ENCODE measurements at places on chromosomes 2 and 18. TPM values are rescaled to one million over a fixed set of nuclear protein-coding genes. Genes with fewer than 3 reads are reported as not detected.

- no peaks in the 10 kb centered on the region for H3K4me1 ChIP-seq
- no peak overlapping the region for H3K4me3 ChIP-seq
- H3K27ac ChIP-seq, result no peak overlapping the region
- no peaks in the 10 kb centered on the region for H3K27me3 ChIP-seq
- H3K36me3 ChIP-seq, result peaks cover 8% of the 10 kb centered on the region
- no peak for DNase-seq
Observed at GRCh38 chr2:222864296-222864695, 3.5 kb downstream of the ACSL3 start.

DNA sequence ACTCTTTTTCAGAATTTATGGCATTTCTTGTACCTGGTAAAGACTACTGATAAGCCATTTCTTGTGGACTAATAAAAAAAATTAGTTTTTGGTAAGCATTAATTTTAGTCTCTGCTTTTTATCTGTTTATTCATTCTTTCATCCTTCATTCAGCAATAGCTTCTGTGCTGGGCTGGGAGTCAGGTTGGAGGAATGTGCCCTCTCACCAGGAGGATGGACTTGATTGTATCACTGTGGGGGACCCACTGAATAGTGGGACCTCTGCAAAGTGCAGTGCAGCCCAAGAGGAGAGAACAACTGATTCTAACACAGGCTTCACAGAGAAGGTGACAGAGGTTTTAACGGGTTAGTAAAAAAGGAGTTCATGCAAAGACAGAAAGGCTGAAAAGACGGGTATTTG is 39.1 kb downstream of the CDC42EP3 start:
- no peak for DNase-seq
- no peak overlapping the region for H3K4me3 ChIP-seq
- no peaks in the 10 kb centered on the region for H3K27me3 ChIP-seq
- no peaks in the 10 kb centered on the region for H3K36me3 ChIP-seq

DNA sequence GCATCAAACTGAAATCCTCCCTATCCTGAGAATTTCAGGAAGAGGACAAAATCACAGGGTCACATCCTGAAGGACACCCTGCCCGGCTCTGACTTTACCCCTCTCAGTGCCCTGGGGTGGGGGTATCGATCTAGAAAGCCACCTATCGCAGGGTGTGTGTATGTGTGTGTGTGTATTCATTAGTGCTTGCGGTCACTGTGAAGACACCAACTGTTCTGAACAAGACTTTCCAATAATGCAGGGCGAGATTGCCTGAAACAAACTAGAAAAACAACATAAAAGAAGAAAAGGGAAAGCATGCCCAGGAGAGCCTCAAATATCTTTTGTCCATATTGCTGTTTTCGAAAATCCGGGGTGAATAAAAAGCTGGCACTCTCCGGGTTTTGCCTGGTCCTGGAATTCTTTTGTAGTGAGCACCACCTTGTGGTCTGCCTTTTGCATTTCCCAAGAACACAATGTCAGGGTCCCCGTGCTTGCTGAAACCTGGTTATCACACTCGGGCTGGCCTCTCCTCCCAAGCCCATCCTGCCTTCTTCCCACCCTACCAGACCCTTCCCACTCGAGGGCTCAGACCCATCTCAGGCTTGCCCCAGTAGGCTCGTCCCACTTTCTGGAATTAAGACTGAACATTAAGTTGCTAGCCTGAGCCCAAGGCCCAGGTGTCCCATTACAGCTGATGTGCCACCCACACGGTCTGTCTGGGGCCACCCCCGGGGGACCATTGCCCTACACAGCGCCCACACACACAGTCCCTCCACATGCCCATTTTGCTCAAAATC is 25.0 kb upstream of the COPS8 start:
- H3K36me3 ChIP-seq, result no peaks in the 10 kb centered on the region
- H3K4me3 ChIP-seq, result no peak overlapping the region
- no peaks in the 10 kb centered on the region for H3K27me3 ChIP-seq
- H3K27ac ChIP-seq, result no peak overlapping the region

GRCh38 chr2:104836265-104836664 is 17.6 kb upstream of the POU3F3 start:
- no peaks in the 10 kb centered on the region for H3K4me1 ChIP-seq
- H3K27ac ChIP-seq, result no peak overlapping the region
- H3K27me3 ChIP-seq, result peaks cover 8% of the 10 kb centered on the region
- no peak overlapping the region for H3K4me3 ChIP-seq

DNA sequence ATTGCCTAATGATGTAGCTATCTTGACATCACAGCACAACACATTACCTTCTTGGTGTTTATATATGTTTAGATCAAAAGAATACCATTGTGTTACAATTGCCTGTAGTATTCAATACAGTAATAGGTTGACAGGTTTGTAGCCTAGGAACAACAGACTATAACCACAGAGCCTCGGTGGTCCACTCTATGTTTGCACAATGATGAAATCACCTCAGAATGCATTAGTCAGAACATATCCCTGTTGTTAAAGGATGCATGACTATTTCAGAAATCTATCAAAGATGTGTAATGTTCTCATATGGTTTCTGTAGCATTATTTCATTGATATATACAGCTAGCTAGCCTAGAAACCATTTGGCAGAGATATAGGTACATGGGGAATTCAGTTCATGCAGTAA is 8.9 kb downstream of the METTL5 start:
- peaks cover 7% of the 10 kb centered on the region for H3K4me1 ChIP-seq
- no peak for DNase-seq
- no peaks in the 10 kb centered on the region for H3K27me3 ChIP-seq
- H3K36me3 ChIP-seq, result peaks cover 31% of the 10 kb centered on the region

GRCh38 chr2:98078701-98079100 is 8.3 kb upstream of the VWA3B start:
- H3K36me3 ChIP-seq, result no peaks in the 10 kb centered on the region
- DNase-seq, result no peak
- H3K4me1 ChIP-seq, result no peaks in the 10 kb centered on the region
- no peaks in the 10 kb centered on the region for H3K27me3 ChIP-seq

Gene C2orf66
- 0.35 TPM for total RNA-seq

DNA sequence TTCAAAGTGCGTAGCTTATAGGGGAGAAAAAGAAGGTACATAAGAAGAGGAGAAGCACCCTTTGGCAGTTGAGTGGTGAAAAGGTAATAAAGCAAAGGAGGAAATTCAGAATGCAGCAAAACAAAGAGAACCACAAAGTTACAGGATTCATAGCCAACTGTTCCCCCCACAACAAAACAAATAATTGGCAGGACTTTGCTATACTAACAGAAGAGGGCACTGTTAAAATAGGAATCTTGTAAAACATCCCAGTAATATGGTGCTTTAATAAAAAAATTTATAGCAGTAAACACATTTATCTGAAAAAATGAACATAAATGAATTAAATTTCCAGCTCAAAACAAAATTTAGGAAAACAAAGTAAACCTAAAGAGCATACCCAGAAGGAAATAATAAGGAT is 42.3 kb downstream of the R3HDM1 start:
- H3K27ac ChIP-seq, result no peak overlapping the region
- H3K36me3 ChIP-seq, result peaks cover 11% of the 10 kb centered on the region
- DNase-seq, result no peak
- H3K4me1 ChIP-seq, result no peaks in the 10 kb centered on the region
- H3K4me3 ChIP-seq, result no peak overlapping the region

GRCh38 chr2:172281648-172282570 is 145.5 kb upstream of the ITGA6 start:
- H3K36me3 ChIP-seq, result no peaks in the 10 kb centered on the region
- no peak overlapping the region for H3K4me3 ChIP-seq
- no peak for DNase-seq

DNA sequence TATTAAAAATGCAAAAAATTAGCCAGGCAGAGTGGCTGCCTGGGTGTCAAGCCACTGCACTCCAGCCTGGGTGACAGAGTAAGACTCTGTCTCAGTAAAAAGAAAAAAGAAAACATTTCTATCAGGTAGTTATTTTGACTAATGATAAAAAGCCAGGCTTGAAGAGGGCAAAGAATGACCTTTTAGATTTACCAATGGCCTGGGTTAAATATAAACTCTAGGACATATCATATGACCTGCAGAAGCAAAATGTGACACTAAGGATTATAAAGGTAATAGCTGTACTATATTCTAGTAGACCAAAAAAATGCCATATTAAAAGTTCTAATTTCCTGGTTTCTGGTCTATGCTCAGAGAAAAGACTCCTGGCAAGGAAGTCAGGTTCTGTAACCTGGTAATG is 16.1 kb upstream of the STAMBP start:
- DNase-seq, result no peak
- H3K36me3 ChIP-seq, result no peaks in the 10 kb centered on the region
- H3K27me3 ChIP-seq, result peaks cover 27% of the 10 kb centered on the region
- H3K4me3 ChIP-seq, result no peak overlapping the region

Gene STPG4
- total RNA-seq, result 12.7 TPM

DNA sequence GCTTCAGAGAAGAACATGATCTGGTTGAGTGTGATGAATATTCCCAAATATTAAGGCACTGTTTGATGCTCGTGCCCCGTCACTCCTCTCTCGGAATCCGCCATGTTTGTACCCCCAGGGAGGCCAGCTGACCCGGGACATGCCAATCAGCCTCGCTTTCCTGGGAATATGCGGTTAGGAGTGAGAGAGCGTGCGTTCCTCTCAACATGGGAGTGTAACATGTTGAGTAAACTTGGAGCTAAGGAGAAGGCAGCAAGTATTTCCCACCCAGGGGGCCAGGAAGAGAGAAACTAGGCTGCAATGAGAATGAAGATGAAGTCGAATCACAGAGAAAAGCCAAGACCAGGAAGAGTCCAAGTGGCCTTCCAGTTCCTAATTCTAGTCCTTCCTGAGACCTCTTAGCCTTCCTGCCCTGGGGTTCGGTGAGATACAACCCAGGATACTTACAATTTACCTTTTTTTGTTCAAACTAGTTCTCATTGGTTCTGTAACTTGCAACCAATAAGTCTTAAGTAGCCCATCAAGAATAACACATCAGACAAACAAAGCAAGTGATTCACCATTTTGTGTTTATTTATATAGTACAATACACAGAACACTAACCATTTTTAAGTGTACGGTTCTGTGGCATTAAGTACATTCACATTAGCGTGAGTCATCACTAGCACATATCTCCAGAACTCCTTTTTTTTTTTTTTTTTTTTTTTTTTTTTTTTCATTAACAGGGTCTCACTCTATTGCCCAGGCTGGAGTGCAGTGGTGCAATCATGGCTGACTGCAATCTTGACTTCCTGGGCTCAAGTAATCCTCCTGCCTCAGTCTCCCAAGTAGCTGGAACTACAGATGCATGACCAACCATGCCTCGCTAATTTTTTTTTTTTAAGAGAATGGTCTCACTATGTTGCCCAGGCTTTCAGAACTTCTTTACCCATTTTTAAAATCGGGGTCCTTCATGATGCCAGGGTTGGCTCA is 36.4 kb upstream of the SLC1A4 start:
- no peak overlapping the region for H3K27ac ChIP-seq
- H3K4me1 ChIP-seq, result peaks cover 11% of the 10 kb centered on the region
- H3K36me3 ChIP-seq, result no peaks in the 10 kb centered on the region
- H3K27me3 ChIP-seq, result peaks cover 12% of the 10 kb centered on the region
- no peak for DNase-seq
- no peak overlapping the region for H3K4me3 ChIP-seq

DNA sequence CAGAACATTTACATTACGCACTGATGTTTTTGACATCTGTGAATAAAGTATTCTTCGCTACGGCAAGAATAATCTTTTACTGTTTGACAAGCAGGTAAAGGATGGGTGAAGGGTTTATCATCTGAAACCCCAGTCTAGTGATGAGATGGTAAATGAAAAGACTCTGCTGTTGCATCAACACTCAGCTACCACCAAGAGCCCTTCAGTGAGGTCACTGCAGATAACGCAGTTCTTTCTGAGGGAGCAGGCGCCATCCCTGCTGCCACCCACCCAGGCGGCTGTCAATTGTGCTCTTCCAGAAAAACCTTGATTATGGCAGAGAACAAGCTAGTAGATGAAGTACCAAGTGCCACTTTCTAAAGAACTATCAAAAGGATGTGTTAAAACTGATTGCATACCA is 58.7 kb downstream of the ABCG8 start:
- H3K4me3 ChIP-seq, result no peak overlapping the region
- H3K27ac ChIP-seq, result no peak overlapping the region
- H3K36me3 ChIP-seq, result peaks cover 47% of the 10 kb centered on the region
- H3K4me1 ChIP-seq, result no peaks in the 10 kb centered on the region

DNA sequence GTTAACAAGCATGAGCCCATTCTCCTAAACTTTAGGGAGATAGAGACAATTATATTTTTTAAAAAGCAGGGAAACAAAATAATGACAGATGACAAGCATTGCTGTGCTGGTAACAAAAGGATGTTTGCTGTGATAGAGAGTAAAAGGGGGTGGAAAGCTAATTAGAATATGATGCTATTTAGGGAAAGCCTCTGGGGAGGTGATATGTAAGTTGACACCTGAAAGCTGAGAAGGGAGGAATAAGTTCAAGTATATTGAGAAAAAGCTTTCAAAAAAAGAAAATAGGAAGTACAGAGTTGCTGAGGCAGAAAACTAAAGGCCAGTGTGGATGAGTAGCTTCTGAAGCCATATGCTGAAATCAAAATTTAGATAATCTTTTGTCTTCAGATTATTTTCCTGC is 565.2 kb upstream of the NRXN1 start:
- H3K27ac ChIP-seq, result no peak overlapping the region
- DNase-seq, result no peak
- H3K4me3 ChIP-seq, result no peak overlapping the region

Gene FSHR
- not detected for total RNA-seq

Gene SLC4A5
- total RNA-seq, result 7.0 TPM

DNA sequence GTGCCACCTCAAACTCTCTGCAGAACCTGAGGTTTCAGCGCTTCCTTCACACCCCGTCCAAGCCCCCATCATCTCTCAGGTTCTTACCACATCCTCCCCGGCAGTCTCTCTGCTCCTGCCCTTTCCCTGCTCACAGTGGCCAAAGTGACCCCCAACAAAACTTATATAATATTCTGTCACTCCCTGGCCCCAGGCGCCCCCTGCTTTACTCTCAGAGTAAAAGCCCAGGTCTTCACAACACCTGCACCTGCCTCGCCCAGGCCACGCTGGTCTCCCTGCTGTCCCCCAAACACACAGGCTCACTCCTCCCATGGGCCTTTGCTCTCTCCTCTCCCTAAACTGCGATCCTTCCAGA is 6.4 kb downstream of the ITGB1BP1 start:
- no peak overlapping the region for H3K27ac ChIP-seq
- peaks cover 15% of the 10 kb centered on the region for H3K36me3 ChIP-seq
- no peak overlapping the region for H3K4me3 ChIP-seq
- no peak for DNase-seq
- H3K27me3 ChIP-seq, result no peaks in the 10 kb centered on the region
- H3K4me1 ChIP-seq, result peaks cover 16% of the 10 kb centered on the region

DNA sequence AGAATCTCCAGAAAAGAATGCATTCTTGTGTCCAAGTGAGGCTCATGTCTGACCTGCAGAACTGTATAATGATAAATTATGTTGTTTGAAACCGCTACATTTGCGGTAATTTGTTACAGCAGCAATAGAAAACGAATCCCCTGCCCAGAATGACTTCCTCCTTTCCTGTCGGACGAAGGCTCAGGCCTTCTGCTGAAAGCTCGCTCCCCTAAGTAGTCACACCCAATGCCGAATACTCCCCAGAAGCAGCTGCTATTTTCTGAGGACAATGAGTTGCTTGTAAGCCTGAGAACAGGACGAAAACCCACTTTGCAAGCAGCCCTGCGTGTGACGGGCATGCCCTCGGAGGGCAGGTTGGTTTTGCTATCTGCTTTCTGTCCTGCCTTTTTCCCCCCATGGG is 27.7 kb upstream of the PTPN4 start:
- H3K36me3 ChIP-seq, result no peaks in the 10 kb centered on the region
- H3K27ac ChIP-seq, result no peak overlapping the region
- H3K4me1 ChIP-seq, result no peaks in the 10 kb centered on the region
- no peak for DNase-seq

Gene SS18
- total RNA-seq, result 89.9 TPM

Gene COL6A3
- 0.07 TPM for total RNA-seq

GRCh38 chr2:129233166-129233565 is 746.3 kb upstream of the RAB6C start:
- DNase-seq, result no peak
- no peak overlapping the region for H3K4me3 ChIP-seq
- H3K27me3 ChIP-seq, result no peaks in the 10 kb centered on the region
- H3K4me1 ChIP-seq, result no peaks in the 10 kb centered on the region
- no peaks in the 10 kb centered on the region for H3K36me3 ChIP-seq
- H3K27ac ChIP-seq, result no peak overlapping the region

All from Calu3 (cell line).